GM04504 (cell line): ENCODE measurements at places on chromosomes 6 and 20.

DNA sequence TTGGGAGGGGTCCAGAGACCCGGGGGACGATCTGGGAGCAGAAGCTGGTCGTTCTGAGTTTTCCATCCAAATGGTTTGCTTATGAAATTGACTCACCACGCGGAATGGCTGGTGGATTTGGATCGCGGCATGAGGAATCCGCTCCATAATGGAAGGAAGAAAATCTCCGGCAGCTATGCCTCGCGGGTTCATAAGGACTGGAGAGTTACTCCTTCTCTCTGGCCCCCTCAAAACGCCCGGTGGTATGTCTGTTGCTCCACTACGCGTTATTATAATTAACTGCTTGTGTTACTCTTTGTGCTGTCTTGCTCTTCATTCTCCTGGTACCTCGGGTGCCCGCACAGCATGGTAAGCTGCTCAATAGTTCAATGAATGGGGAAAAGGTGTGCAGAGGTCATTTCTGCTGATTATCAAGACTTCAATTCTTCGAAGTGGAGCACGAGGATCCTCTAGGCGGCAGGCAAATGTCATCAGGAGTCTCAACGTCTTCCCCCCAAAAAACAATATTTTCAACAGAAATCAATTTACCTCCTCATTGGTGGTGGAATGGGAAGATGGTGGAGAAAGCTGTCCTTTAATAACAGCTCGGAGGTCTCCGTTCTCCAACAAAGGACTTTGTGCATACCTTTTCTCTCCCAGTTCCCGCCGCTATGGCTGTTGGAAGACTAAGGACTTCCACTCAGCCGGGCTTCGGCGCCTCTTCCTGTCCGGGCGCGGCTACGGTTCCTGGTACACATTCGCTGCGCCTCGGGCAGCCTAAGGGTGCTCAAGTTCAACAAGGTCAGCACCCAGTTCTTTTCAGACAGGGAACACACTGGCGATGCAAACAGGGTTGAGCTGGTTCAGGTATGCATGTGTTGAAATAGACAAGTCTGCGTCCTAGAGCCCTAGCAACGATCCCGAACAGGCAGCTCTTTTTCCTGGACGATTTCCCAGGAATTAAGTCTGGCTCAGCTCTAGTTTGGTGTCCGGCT, 9.2 kb upstream of the PRSS16 start:
- DNase-seq, result no peak

DNA sequence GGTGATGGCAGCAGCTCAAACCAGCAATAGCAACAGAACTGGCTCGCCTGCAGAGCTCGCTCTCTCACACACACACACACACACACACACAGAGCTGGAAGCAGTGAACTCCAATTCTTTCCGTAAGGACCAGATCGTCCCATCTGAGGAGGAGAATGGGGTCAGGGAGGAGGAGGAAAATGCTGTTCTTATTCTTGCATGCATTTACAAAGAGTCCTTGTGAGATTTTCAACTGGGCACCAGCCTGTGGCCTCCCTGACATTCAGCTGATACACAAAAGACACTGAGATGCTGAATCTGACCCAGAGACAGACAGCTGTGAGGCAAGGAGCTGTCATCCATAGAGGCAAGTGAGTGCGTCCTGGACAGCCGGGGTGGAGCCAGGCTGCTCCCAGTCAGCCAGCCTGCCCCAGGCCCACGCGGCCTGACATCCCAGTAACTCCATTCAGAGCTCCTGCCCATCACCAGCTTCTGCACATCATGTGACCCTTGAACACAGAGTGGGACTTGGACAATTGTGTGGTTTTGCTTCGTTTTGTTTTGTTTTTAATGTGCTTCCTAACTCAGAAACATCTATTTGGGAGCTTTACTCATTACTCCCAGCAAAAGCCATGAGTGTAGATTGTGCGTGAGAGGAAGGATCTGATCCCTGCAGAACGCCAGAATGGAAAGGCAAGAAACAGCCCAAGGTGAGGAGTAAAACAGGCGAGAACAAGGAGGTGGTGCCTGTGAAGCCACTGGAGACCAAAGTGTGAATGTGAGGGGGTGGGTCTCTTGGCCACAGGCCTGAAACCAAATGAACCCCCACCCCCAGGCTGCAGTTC, 2.1 kb downstream of the SERPINB9 start:
- no peak for DNase-seq

- DNase-seq, result peak; percentile 75
Measured at GRCh38 chr6:26065952-26066380, 21.3 kb upstream of the HFE start.

- no peak for DNase-seq
Measured at GRCh38 chr20:7716286-7716972, 223.8 kb downstream of the HAO1 start.

GRCh38 chr6:138035070-138035469, 72.1 kb downstream of the PERP start:
- DNase-seq, result no peak

DNA sequence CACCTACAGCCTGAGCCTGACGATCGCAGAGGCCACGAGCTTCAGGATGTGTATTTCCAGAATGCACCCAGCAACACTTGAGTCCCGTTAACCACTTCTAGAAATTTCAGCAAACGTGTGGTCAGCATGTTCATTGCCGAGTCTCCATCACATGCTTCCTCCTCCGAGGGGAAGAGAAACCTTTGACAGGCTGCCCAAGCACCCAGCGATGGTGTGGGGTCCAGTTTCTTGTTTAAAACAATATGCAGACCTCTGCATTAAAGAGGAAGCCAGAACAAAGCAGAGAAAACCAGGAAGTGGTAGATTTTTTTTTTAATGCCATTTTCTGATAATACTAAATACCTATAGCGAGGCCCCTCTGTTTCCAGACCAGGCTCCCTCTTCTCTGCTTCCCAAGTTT, 71.9 kb downstream of the GNAS-AS1 start:
- no peak for DNase-seq

GRCh38 chr6:19715167-19715551, 122.0 kb upstream of the ID4 start:
- no peak for DNase-seq

- DNase-seq, result no peak
Measured at GRCh38 chr20:8126181-8126580, 5.9 kb upstream of the PLCB1 start.

- no peak for DNase-seq
Measured at GRCh38 chr6:72813807-72814596, 192.1 kb downstream of the KCNQ5 start.

GRCh38 chr6:110876806-110877564, 2.4 kb downstream of the AMD1 start:
- no peak for DNase-seq

- no peak for DNase-seq
Measured at GRCh38 chr6:81749707-81750106, 2.8 kb downstream of the TENT5A start.
